Dermis microvascular lymphatic vessel endothelial cell (primary cell): ENCODE measurements at places on chromosomes 1 and 21. TPM values are rescaled to one million over a fixed set of nuclear protein-coding genes. Genes with fewer than 3 reads are reported as not detected.

GRCh38 chr21:22136740-22137139 lies 1138.5 kb downstream of the NCAM2 start:
- DNase-seq = no peak

GRCh38 chr1:36520771-36521420 lies 38.2 kb upstream of the CSF3R start:
- DNase-seq = no peak

Gene LCE6A
- not detected in 2 replicates for total RNA-seq

- DNase-seq = no peak
Measured at GRCh38 chr1:46520063-46520911, 30.7 kb downstream of the DMBX1 start.

Gene FAM72B
- 2.3 and 3.0 TPM in 2 replicates for total RNA-seq

Gene CFAP45
- total RNA-seq = 0.13 and 0.51 TPM in 2 replicates

DNA sequence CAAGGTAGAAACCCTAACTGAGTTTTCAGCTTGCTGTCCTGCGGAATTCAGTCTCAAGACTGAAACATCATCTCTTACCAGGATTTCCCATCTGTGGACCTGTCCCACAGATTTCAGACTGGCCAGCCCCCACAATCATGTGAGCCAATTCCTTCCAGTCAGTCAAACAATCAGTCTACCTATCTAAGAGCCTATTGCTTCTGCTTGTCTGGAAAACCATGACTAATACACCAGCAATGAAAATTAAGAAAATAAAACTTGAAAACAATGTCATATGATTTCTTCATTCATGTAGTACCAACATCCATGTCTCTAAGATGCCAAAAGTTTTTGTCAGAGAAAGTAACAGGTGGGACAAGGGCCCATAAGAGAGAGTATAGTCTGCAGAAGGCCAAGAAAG lies 57.6 kb upstream of the CRB1 start:
- no peak for DNase-seq

DNA sequence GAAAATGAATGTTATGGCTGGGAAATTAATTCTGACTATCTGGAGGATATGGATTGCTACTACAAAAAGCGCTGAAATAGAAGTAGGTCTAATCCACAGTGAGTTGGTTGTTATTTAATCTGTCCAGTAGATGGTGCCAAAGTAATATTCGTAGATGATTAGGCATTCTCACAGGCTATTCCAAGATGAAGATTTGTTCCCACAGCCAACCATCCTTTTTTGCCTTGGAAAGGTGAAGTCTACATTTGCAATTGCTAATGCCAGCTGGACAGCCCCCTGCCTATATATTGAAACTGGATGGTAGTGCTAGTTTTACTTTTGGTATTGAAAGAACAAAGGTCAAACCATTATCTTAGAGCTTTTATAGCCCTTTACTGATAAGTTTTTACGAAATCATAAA lies 43.8 kb downstream of the RBM11 start:
- peak; percentile 63 for DNase-seq

DNA sequence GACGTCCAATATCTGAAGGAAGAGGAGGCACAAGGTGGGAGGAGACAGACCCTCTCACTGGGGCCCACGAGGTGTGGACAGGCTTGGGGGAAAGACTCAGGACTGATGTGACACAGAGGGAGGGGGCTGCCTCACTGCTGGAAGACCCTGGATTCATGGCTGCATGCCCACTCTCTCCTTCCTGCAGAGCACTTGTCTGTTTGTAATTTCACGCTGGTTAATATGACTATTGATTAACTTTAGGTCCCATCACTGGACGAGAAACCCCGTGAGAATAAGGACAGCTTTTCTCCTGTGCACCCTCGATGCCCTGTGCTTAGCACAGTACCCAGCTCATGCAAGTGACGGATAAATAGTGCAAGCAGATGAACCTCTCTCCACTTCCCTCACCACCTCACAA lies 35.1 kb downstream of the CACNA1S start:
- no peak for DNase-seq

DNA sequence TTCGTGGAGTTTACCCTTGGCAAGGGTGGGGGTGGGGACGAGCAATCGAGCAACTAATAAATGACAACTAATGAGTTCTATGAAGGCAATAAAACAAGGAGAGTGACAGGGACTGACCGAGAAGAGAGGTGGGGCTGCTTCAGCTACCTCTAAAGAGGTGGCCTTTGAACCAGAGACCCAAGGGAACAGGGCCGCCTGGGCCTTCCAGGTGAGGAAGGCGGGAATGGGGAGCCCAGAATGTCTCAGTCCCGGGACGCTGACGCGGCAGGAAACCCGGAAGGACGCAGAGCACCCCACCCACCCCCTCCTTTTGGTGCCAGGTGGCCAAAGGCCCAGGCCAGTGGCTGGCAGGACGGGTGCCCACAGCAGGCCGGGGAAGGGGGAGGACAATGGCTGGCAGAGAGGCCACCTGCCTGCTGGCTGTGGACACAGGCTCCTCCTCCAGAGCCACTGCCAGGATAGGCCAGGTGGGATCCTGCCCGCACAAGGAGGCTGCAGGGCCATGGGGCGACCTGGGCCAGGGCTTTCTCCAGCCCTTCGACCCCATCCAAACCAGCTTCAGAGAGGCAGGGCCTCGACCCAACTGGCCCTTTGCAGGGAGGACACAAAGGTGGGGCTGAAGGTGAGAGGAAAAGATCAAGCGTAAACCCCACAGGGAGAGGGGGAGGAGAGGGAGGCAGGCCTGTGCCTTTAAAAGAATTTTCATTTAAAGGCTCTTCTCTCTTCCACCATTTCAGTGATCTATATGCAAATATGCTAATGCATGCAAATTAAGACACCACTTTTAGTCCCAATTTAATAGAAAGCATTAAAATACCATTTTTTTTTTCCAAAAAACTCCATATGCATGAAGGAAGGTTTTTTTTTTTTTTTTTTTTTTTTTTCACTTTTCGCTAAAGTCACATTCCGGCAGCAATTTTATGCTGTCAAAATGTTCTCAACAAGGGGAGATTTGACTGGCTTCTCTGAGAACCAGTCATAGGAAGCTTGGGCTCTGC lies 58.1 kb downstream of the CASZ1 start:
- DNase-seq = no peak

GRCh38 chr1:241918879-241919278 lies 38.7 kb upstream of the BECN2 start:
- DNase-seq = peak; percentile 6

- no peak for DNase-seq
Measured at GRCh38 chr1:91120421-91120820, 98.6 kb upstream of the ZNF644 start.

DNA sequence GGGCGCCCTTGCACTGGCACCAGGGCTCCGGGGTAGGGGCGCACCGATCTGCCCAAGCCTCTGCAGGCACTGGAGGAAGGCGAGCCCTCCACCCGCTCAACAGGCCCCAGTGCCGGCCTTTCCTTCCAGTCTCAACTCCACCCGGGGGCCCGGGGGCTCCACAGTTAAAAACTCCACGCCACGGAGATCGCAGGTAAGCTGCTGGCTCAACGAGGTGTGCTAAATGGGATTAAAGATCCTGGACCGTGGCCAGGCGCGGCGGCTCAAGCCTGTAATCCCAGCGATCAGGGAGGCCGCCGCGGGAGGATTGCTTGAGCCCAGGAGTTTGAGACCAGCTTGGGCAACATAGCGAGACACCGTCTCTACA lies 536 bp downstream of the HSF2BP start:
- no peak for DNase-seq
